Nucleus accumbens (tissue), 56 donors: ENCODE measurements at places on chromosomes 11 and 22.

DNA sequence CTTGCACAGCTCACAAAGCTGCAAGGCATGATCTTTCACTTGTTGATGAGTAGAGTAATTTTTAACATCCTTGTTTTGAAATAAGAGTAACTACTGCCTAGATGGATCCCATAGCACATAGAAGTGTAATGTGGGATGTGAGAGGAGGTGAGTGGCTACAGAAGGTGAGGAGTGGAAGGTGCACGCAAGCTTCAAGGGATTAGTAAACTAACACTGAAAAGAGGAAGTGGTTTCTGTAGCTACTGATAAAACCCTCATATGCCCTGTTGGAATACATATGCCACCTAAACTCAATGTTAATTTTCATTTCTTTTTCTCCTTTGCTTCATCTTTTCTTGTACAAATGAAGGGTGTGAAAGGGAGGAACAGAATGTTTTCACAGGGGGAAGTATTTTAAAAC is 22.0 kb upstream of the CTSC start:
- no peak for DNase-seq

- DNase-seq, result no peak
Measured at GRCh38 chr11:80929031-80929805, 1488.4 kb upstream of the TENM4 start.

- DNase-seq, result no peak
Measured at GRCh38 chr22:22565981-22566380, 6.9 kb upstream of the PRAME start.

GRCh38 chr11:31422703-31423102 is 53.0 kb downstream of the DNAJC24 start:
- no peak for DNase-seq

- DNase-seq, result no peak
Measured at GRCh38 chr11:36703055-36703404, 105.0 kb upstream of the RAG2 start.

DNA sequence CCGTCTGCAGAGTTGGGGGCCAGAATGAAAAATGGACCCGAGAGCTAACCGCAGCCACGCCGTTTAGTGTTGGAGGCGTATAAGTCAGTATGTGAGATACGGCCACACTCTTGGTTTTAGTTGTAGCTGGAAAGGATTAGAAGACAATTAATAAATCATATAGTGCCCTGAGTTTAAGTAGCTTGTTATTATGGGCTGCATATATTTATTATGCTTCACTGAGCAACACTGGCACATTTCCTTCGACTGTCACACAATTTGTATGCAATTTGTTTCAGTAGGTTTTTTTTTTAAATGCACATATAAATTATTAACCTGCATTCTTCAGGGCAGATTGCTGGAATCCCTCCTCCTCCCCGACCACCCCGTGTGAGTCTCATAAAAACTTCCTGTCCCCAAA is 56.9 kb downstream of the PKNOX2 start:
- no peak for DNase-seq

- DNase-seq, result no peak
Measured at GRCh38 chr11:73228268-73229134, 10.4 kb downstream of the P2RY2 start.

GRCh38 chr11:62402226-62402959 is 16.4 kb upstream of the SCGB1A1 start:
- DNase-seq, result no peak

GRCh38 chr11:126992065-126992803 is 8.3 kb downstream of the KIRREL3 start:
- DNase-seq, result no peak

DNA sequence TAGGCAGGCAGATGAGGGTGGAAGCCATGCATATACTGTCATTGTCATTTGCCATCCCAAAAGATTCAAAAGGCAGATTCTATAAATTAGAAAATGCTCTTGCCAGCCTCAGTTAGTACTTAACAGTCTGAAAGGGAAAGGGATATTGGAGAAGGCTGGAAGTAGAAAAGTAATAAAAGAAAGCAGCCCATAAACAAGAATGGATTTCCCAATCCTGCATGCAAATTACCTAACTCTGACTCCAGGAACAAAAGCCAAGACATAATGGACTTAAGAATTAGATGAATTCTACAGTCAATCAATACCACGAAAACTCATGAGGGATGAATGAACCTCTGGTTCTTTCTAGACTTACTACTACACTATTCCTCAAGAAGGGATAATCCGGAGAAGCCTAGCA is 5.9 kb downstream of the PAK1 start:
- no peak for DNase-seq

- DNase-seq, result no peak
Measured at GRCh38 chr11:134139303-134139872, 70.5 kb downstream of the JAM3 start.

GRCh38 chr22:36141481-36141880 is 19.1 kb downstream of the APOL3 start:
- DNase-seq, result no peak

GRCh38 chr22:29638678-29639077 is 35.2 kb downstream of the NF2 start:
- DNase-seq, result no peak

- DNase-seq, result no peak
Measured at GRCh38 chr11:133219543-133219942, 312.8 kb downstream of the OPCML start.

- no peak for DNase-seq
Measured at GRCh38 chr11:15594607-15595006, 479.9 kb downstream of the INSC start.

DNA sequence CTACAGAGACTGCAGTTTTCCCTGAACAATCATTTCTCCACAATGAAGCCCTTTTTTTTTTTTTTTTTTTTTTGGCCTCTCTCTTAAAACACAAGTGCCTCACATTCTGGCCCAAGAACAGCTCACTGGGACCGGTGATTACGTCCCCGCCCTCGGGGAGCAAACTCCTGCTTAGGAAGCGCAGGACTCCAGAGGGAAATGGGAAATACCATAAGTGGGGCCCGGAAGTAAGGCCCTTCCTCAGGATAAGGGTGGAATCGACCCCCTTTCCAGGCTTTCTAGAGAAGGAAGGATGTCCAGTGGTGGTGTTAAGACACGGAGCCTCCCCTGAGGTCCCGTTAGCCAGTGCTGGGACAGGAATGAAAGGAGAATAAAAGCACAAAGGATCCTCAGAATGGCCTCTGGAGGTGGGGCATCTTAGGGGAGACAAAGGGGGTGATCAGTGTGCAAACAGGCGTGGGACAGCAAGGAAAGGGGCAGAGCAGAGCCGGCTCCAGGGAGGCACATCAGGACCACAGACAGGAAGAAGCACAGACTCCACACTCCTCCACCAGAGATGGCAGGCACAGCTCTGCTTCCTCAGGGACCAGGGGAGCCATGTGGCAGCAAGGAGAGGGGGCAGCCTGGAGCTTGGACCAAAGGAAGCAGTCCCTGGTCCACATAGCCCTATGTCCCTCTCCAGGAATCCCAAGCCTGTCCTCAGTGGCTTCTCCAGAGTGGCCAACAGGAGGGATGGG is 61.3 kb downstream of the CHST1 start:
- DNase-seq, result no peak

DNA sequence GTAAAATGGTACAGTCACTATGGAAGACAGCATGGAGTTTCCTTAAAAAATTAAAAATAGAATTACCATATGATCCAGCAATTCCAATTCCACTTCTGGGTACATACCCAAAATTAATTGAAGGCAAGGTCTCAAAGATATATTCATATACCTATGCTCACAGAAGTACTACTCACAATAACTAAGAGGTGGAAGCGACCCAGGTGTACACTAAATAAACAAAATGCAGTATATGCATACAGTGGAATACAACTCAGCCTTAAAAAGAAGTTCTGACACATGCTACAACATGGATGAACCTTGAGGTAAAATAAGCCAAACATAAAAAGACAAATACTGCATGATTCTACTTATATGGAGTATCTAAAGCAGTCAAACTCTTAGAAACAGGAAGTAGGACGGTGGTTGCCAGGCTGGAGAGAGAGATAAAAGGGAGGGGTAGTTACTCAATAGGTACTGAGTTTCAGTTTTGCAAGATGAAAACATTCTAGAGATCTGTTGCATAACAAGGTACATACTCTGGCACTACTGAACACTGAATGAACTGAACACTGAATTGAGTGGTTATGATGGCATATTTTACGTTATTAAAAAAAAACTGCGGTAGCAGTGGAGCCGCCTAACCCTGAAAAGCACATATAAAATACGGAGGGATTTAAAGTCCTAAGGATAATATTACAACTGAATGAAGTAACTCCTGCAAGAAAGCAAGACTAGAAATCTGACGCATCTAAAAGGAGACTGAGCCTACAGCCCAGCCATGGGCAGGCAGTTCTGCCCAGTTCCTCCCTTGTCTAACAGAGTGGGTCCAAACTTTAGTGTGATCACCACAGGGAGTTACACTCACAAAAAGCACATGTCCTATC is 12.8 kb downstream of the DGCR2 start:
- DNase-seq, result no peak

- no peak for DNase-seq
Measured at GRCh38 chr11:84142411-84142810, 856.2 kb upstream of the CCDC90B start.

DNA sequence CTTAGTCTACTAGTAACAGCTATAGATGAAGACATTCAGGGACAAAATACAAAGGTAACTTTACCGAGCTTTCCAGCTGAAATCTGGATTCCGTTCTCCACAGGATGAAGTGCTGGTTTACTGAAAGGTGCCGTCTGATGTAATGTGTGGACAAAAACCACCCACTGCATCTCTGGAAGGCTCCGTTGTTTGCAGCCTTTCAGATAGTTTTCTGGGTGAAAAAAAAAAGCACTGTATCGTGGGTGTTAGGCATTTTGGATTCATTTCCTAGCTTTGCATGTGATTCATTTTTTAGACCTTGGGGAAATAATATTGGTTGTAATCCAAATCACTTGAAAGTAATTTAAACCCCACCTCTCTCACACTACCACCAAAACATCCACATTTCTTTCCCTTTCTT is 10.4 kb downstream of the JAM3 start:
- no peak for DNase-seq

DNA sequence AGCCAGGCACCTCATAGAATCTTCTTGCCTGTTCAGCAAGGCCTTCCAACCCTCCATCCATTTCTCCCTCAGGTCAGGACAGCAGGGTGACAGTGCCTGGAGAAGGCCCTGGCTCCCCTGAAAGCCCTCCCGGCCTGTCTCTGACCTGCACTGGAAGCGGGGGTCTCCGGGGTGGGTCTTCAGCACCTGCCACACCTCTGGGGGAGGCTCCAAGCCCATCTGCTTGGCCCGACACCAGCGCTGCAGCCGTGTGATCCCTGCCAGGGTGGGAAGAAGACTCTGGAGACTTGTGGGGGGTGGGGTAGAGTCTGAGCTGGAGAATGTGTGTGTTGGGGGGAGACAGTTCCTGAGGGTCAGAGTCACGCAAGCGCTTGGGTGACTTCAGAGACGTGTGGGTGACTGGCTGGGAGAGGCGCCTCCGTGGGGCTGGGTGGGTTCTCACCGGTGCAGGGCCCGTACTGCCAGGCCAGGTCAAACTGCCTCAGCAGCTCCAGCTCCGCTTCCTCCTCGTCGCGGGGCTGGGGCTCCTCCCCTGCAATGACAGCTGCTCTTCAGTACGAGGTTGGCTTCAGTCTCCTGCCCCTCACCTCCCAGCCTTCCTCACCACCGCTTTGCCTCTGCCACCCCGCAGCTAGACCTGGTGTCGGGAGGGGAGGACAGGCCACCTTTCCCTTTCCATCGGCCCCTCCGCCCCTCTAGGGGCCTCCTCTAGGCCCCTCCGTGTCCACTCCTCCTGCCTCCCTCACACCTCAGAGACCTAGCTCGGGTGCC is 615 bp downstream of the POLD4 start:
- no peak for DNase-seq

DNA sequence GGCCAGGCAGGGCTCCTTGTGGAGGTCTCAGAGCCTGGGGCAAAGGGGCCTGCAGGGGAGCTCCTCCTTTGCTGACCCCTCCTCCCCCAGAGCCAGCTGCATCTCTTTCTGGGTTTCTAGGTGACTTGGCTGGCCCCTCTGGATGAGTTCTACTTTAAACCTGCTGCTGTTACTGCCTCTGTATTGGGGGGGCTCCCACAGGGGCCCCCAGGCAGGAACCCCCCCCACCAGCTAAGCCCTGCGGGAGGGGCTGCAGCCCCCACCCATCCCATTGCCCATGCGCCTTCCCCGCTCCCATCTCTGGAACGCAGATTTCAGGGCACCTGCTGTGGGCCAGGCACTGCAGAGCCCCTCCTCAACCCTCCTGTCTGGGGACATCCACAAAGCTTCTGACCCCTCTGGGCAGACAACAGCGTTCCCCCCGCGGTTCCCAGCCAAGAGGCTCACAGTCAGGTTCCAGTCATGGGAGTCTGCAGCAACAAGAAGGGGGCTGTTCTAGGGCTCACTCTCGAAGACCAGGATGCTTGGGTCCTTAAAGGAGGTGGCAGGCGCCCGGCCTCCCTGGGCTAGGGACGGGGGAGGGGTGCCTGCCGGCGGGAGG is 815 bp upstream of the PLCB3 start:
- DNase-seq, result no peak

DNA sequence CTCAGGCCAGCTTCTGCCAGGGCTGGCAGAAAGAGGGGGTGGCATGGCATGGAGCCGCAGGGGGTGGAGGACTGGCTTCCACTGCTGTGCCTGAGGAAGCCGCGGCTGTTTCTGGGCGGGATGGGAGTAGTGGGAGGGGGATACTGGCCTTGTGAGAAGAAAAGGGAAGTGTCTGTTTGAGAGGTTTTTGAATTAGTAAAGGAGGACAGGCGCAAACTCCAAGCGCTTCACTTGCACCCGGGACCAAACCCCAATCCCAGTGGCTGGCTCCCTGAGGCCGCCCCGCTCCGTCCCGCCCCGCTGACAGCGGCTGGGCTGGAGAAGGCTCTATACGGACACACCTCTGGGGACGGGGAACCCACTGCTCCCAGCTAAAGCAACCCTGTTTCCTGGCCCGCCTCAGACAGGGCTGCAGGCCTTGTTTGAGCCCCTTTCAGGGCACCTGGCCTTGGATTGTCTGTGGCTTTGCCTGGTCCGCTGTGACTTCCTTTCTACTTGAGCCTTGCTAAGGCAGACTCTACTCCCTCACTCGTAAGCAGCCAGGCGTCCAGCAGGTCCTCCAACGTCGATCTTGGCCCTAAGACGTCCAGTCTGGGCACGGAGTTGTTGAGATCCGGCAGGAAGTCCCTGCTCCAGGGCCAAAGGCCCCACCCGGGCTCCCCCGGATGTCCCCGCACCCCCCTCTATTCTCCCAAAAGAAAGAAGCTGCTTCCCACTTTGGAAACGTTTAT is 2.2 kb downstream of the APOA1 start:
- no peak for DNase-seq

- peak; percentile 8 for DNase-seq
Measured at GRCh38 chr22:21102659-21103267, 57.0 kb downstream of the LRRC74B start.

DNA sequence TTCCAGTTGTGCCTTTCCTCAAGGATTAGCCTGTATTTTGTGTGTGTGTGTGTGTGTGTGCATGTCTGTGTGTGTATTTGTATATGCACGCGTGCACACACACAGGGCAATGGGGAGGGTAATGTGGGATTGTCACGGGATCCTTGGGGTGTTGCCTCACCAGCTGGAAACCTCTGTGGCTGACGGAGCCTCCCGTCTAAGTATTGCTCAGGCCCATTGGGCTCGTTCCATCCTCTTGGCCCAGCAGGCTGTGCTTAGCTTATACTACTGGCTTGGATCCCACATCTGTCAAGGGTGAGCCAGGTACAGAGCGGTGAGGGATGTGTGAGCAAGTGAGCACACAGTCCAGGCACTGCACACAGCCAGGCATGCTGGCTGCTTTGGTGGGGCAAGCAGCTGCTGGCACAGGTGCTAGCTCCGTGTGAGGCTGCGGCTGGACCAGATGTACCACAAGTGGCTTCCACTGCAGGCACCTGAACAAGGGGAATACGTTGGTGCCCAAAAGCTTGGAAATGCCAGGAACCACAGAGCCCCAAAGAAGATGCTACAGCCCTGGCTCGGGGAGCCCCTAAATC is 462.8 kb downstream of the NELL1 start:
- DNase-seq, result no peak
